Stimulated activated CD8-positive, alpha-beta memory T cell treated with anti-CD3 and anti-CD28 coated beads, Interleukin-15, amount 100 ng/mL, for 24 hours (primary cell): ENCODE measurements at places on chromosomes 1 and 21.

DNA sequence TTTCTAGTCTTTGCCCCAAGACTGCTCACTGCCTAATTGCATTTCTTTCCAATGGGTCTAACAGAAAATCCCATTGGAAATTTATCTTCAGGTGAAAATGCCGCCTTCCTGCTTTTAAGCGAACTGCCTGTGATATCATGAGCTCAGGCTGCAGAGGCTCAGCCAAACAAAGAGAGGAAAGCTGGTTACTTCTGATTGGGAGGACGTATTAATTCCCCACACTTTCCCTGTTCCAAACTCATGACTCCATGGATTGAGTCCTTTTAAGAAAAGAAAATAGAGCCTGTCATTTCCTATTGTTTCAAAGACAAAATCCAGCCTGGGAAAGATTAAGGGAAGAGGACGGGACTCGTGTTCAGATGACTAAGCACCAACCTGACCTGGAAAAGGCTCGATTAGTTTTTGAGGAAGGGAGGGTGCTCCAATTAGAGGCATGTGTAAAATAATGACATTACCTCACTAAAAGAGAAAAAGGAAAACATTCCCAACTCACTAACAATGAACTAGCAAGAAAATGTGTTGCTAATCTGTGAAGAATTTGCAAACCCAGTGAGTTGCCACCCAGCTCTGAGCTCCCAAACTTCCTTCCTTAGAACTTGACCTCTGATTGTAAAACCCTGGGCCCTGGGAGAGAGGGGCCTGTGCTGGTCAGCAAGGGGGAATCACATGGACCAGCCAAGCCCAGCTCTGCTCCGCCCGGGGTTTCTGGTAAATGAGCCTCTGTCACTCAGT lies 61.2 kb downstream of the TCP10L start:
- no peak for DNase-seq

- DNase-seq: no peak
These were observed 200.8 kb downstream of the RHOU start for GRCh38 chr1:228935855-228936727.

DNA sequence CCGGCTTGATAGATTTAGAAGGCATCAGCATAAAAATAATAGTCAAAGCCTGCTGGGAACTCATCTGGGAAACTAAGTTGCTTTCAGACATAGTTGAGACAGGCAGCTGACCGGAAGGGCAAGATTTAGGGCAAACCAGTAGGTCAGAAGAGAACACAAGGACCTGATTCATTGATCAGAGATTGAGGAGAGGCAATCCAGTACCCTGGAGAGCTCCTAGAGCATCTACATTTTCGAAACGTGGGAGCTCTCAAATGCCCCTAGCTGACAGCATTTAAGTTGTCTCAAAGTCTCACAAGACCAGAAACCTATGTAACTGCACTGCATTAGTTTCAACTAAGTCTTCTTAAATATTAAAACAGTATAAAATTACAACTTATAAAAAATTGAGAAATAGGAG lies 22.9 kb upstream of the MTF2 start:
- no peak for DNase-seq

DNA sequence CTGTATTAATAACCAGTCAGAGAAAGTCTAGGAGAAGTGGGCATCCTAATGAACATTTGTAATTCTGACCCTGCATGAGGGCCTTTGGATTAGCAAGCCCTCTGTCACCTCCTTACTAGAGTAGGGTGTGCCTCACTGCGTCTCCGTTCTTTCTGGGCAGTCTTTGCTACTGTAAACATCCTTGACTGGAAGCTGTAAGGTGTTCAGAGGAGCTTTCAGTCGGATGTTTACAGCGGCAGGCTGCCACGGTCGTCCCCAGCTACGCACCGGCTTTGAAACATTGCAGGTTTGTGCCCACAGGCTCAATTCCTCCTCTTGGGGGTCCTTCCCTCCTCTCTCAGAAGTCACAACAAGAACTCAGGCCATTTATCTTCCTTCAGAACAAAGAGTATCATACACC lies 29.4 kb upstream of the KCNQ4 start:
- DNase-seq: no peak

DNA sequence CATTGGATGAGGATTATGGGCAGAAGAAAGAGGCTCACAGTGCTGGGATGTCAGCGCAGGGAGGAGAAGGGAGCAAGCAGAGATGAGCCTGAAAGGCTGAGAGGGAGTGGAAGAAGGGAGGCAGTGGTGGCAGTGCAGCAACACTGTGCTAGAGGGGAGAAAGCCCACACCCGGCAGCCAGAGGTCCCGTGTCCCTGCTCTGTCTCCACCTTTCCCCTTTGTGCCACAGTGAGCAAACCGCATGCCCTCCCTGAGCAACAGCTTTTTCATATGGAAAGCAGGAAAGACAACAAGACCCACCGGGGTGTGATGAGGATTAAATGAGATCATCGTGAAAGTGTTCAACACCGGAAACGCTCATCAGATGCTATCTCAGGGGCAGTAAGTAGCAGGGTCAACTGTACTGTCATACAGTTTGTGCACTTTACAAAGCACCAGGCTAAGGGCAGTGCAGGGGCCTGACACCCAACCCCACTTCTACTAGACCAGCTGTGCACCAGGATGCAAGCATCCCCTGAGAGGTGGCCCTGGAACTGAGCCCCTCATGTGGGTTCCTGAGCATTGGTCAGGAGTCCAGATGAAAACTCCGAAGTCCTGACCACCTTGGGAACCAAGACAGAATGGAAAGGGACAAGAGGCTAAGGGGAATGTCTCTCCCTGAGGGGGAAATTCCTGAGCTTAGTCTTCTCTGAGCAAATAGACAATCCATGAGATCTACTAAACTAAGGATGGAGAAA lies 9.1 kb downstream of the NHLH1 start:
- DNase-seq: no peak

- DNase-seq: no peak
These were observed 207.3 kb downstream of the DSCAM start for GRCh38 chr21:40639616-40640194.

DNA sequence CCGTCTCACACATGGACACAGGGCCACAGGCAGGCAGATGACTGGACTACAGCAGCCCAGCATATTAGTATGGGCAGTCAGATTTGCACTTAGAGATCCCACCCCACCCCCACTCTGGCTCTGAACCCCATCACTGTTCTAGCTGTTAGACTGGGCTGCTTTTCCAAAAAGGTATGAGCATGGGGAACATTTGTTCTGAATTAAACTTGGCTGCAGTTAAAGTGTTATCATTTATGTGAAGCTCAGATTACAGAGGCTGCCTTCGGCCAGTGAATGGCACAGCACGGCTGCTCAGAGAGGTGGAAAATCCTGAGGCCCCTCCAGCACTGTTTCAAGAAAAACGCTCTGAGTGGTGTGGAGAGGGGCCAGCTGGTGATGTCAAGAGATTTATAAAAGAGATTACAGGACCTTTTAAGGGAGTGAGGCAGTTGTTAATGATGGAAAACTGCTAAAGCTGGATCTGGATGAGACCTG lies 6.9 kb upstream of the NOS1AP start:
- no peak for DNase-seq

DNA sequence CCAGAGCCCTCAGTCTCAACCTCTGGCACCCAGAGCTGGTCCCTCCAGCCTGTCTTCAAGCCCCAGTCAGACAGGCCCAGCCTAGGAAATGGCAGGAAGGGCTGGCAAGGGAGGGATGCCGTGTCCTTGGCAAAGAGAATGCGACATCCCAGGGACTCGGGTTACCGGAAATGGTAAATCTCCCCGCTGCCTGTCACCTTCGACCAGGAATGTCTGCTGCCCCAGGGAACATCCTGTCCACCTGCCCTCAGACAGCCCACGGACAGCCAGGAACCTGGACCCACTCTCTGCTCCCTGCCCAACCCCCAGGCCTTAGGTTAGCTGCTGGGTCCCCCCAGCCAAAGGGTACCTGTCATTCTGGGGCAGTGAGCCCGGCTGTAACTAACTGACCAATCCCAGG lies 23.9 kb downstream of the HSPG2 start:
- no peak for DNase-seq

- no peak for DNase-seq
These were observed 81.1 kb downstream of the KIAA0319L start for GRCh38 chr1:35475856-35476674.

- no peak for DNase-seq
These were observed 176.6 kb downstream of the VPS13D start for GRCh38 chr1:12406211-12407021.

GRCh38 chr1:234712891-234713305 lies 102.9 kb upstream of the IRF2BP2 start:
- DNase-seq: no peak

- DNase-seq: no peak
These were observed 73.5 kb downstream of the JAK1 start for GRCh38 chr1:64892576-64893573.

DNA sequence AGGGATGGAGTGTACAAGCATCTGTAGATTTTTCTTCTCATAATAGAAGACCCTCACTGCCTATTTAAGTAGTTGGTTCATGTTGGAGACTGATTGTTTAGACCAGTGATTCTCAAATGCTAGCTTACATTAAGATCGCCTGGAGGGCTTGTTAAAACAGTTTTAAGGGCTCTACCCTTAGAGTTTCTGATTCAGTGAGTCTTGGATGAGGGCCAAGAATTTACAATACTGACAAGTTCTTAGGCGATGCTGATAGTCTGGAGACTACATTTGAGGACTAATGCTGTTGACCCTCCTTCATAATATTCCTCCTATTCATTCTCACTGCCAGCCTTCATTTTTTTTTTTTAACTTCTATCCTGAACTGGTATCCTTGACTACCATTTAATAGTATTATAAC lies 15.2 kb upstream of the AGO3 start:
- no peak for DNase-seq

DNA sequence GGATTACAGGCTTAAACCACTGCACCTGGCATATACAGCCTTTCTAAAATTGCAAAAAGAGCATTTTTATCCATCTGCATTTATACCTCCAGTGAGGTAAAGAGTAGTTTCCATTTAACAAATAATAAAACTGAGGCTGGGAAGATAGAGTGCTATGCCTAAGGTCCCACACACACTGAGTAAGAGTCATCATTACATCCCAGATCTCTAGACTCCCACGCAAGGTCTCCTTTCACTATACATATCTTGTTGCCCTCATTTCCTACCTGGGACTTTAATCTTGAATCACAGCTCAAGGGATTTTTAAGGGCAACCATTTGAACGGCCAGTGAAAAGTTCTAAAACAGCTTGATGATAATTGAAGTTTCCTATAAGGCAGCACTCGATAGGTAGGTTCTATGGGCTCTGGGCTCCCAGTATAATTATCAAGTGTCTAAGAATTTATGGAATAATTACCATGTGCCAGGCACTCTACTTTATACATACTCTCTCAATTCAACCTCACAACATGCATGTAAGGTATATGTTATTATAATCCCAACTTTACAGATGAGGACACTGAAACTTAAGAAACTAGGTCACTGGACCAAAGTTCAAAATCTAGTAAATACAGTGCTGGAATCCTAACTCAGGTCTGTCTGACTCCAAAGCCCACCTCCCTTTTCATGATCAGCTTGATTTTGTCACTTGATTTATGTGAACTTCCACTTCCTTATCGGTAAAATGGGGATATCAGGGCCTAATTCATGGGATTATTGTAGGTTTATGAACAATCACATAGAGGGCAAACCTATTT lies 23.3 kb upstream of the EPS15 start:
- DNase-seq: no peak

DNA sequence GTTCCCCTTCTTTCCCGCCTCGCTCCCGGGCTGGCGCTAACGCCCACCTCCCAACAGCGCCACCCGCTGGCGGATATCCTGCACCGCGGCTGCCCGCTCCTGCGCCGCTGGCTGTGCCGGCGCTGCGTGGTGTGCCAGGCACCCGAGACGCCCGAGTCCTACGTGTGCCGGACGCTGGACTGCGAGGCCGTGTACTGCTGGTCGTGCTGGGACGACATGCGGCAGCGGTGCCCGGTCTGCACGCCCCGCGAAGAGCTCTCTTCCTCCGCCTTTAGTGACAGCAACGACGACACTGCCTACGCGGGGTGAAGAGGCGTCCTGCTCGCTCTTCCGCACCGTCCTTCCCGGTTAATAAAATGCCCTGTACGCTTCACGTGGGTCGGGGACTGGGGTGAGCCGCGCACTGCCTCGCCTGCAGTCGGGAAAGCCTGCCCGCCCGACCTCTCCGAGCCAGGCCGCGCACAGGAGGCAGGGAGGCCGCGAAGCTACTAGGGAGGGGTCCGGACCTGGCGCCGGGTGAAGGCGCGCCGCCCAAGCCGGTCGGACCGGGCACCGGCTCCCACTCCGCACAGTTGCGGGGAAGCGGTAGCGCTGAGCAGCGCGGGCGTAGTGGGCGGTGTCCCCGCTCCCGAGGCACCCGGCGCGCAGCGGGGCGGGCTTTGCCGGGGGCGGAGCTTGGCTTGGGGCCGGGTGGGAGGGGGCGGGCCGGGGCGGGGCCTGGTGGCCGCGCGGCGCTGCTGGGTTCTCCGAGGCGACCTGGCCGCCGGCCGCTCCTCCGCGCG lies at the start of gene ADAM15:
TSS of gene ADAM15 (plus strand) at position 757 of the 782 bp plus-strand sequence. CDS start 71 bp downstream, outside the sequence.
- DNase-seq: peak; percentile 66

DNA sequence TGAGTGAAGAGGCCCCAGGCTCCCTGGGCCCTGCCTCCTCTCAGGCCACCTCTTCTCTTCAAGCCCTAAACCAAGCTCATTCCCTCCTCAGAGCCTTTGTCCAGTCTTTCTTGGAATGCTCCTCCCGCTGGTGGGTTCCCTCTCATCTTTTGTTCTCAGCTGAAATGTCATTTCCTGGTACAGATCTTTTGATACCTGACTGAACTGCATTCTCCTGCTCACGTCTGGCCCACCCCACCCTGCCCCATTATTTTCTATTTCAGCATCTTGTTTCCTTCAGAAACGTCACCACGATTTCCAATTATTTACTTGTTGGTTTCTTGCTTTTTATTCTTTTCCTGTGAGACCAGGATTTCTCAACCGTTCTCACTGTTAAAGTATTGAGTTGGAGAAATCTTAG lies 16.4 kb downstream of the LAMB3 start:
- no peak for DNase-seq

GRCh38 chr1:46807046-46807972 lies 8.5 kb downstream of the CYP4B1 start:
- no peak for DNase-seq

DNA sequence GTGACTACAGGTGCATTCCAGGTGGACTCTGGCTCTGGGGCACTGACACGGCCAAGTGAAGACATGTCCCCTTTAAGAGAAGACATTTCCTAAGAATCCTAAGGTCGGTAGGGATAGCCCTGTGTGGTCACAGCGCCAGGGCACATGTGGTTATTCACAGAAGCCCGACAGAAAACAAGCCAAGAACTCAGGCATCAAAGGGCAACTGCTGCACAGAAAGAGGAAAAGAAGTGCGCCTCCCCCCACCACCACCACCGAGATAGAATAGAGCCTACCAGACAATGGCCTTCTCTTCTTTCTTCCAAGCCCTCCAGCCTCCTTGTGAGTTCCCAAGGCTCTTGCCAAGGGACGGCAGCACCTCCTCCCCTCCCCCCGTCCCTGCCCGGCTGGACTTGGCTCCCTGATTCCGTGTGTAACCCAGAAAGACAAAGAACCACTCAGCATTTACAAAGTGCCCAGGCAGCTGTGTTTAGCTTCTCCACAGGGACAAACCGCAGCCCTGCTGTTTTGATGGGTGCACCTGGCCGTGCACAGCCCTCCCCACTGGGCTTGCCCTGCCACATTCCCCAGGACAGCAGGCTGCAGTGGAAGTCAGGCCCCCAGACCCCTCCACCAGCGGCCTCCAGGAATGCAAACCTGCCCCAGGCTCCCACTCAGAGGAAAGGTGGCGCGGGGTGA lies 30.2 kb downstream of the TMPRSS2 start:
- no peak for DNase-seq
